ENCODE measurements at places on chromosomes 12 and 14.

GRCh38 chr12:103334466-103334865 is 161.3 kb downstream of the C12orf42 start:
- no peak for DNase-seq

DNA sequence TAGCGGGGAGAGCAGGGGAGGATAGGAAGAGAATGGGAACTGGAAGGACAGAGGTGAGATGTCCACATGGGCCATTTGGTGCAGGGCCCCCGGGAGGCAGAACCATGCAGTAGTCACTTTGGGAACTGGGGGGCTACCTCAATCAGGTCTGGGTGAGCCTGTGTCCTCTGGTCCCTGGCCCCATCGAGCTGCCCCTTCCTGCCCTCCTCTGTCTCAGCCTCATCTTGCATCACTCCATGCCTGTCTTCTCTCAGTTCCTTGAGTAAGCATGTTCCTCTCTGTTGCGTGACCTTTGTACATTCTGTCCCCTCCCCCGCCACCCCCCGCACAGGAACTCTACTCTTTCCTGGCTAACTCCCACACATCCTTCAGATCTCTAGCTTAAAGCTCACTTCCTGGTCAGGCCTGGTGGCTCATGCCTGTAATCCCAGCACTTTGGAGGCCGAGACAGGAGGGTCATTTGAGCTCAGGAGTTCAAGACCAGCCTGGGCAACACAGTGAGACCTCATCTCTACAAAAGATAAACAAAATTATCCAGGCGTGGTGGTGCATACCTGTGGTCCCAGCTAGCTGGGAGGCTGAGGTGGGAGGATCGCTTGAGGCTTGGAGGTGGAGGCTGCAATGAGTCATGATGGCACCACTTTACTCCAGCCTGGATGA is 23.2 kb downstream of the FOS start:
- peak; percentile 96 for DNase-seq

DNA sequence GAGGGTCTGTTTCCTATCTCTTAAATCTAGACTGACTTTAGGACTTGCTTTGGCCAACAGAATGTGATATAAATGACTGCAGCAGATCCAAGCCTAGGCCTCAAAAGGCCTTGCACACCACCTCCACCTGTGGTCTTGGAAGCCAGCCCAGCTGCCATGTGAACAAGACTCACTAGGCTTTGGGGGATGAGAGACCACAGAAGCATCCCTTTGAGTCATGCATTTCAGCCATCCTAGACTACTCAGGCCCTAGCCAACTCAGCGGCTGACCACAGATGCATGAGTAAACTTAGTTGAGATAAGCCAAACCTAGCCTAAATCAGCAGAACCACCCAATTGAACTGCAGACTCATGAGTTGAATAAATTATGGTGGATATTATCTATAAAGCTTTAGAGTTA is 87.7 kb downstream of the KCNH5 start:
- no peak for DNase-seq

DNA sequence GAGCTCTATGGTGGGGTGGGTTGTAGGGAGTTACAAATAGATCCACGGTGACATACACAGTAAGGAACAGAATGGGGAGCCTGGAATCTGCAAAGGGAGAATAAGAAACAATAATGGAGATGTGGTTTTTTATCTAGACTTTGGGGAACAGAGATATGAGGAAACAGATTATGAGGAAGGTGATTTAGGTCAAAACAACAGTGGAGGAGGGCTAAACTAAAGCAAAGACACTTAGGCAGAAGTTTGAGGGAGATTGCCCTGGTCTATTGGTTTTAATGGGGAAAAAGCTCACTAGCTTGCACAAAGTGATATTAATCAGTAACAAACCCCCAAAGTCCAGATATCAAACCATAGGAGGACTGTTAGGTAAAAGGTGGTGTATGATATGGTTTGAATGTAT is 144.5 kb upstream of the DYRK2 start:
- DNase-seq = no peak

Measured in AML-193 (cell line).